ENCODE measurements at places on chromosomes 11 and 22.

- DNase-seq = no peak
Observed at GRCh38 chr22:35334004-35334403, 34.3 kb downstream of the TOM1 start.

DNA sequence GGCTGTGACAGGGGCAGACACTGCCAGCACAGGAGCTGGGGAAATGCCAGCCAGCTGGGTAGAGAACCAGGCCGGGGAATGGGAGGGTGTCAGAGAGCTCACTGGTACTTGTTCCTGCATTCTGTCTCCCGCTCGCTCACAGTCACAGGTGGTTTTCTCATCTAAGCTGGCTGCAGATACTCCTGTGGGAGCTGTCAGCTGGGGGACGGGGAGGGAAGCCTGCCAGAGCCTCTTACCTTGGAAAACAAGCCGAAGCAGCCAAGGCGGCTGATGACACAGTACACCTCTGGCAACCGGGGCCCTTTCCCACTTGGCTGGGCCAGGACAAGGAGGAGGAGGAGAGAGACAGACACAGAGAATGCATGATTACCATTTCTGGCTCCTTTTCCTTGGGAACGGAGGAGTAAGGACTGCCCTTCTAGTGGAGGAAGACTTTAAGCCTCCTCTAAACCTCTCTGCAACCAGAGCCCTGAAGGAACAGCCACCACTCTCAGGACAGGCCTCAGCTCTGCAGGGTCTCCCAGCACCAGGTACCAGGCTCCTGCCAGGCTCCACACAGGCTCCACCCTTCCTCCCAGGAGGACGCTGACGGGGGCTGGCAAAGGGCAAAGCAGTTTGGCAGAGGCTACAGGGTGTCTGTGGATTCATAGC, 25.1 kb downstream of the RPL27A start:
- no peak for DNase-seq

GRCh38 chr11:5923794-5924193, 18.3 kb upstream of the OR56A3 start:
- no peak for DNase-seq

DNA sequence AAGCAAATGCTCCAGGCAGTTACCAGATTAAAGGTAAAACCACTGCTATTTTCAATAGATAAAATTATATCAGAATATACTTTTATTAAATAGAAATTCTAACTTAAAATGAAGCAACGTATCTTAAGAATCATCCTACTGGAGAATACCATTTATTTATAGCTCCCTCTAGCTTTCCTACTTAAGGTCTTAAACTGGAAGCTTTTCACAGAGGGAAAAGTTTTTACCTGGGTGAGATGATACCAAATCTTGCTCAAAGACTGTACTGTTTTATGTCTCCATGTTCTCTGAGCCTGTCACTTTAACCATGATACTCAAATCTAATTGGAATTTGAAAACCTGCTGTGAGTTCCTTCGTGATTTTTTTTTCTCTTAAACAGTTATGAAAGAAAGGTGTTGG, 291.8 kb downstream of the AASDHPPT start:
- DNase-seq = no peak

DNA sequence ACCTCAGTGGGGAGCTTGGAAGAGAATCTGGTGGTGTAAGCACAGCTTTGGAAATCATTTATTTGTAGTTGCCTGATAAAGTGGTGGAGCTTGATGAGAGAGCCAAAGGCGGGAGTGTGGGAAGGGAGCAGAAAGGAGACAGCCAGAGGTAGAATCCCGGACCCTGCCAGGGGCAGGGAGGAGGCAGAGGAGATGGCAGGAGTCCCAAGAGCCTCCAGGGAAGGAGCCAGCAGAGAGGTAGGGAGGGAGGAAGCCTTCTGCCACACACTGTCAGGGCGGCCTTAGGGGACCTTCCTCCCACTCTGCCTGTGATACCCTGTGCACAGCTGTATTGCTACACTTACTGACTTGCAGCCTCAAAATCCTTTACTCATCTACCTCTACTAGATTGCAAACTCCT, 15.4 kb downstream of the SCUBE2 start:
- no peak for DNase-seq

DNA sequence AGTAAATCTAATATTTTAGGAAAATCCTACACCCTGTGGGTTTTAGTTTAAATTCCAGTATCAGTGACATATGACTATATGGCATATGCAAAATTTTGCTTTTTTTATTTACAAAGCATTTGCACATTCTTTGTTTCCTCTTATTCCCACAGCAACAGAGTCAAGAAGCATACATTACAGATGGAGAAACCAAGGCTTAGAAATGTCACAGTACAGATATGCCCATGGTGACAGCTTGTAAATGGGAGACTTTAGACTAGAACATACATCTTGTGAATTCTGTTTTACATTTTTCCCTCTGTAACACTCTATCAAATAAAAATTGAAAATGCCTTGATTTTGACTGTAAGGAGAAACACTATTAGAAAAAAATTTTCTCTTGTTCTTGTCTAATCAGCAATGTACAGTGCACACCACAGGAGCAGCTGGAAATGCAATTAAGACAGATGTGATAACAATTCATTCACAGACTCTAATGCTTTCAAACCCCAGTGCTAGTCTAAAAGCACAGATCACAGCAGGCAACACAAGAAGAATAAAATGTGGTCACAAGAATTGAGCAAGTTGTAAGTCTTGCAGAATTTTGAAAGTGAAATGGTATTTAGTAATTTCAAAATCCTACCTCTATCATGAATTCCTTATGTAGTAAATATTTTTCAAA, 375.9 kb downstream of the LUZP2 start:
- DNase-seq = no peak

DNA sequence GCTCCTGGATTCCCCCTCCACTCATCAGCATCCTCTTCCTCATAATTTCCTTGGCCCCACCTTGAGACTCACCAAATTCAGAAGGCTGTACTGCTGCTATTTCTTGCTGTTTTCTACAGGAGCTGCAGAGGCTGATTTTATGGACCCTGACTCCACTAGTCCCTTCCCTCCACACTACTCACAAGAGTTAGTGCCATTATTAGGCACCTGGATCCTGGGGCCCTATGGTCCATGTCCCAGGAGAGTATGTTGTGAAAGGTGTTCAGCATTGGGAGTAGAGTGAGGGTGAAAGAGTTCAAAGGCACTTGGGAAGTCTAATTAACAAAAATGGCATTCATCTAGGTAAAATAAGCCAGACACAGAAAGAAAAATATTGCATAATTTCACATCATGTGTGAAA, at the start of gene OR56A4:
OR56A4 (minus strand) TSS at position 101 of the 400 bp plus-strand sequence. CDS start 3,954 bp downstream, outside the sequence.
- DNase-seq = no peak

GRCh38 chr11:116636341-116636929, 136.4 kb downstream of the BUD13 start:
- DNase-seq = no peak

DNA sequence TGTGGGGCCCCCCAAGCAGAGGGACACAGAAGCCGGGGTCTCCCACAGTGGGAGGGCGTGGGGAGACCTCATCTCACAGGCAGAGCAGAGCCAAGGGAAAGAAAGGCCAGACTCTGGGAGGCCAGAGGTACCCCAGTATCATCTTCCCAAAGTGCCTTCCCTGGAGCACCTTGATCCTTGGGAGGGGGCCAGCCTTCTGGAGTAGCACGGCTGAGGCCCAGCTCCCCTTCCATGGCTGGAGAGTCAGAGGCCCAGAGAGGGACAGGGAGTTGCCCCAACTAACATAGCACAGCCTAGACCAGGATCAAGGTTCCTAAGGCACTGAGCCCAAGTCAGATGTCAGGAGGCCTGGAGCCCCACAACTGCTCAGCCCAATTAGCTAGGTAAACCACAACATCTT, 50.6 kb downstream of the ELFN2 start:
- DNase-seq = no peak

DNA sequence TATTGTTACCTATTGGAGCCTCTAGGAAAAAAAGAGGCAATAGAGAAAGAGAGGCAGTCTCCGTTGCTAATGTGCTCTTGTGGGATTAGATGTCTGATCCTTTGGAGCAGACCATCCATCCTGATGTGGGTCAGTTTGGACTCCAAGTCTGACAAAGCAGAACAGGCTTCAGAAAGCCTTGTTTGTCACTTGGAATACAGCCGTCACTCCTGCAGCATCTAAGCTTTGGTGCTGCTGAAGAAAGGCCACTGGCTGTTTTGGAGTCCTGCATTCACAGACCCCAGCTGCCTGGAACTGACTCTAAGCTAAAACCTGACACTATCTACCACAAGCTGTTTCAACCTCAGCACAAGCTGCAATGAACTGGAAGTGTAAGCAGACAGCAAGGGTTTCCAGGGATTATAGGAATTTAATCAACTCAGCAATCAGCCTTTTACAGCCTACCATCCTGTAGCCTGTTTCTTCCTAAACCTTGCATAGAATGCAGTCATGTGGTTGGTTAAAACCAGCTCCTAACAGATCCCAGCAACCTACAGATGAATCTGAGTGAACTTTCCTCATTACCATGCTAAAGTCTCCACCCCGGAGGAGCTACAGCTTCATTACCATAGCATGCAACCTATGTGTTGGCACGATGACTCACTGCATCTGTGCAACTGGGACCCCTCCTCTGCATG, 3.7 kb upstream of the PLAAT4 start:
- DNase-seq = no peak

DNA sequence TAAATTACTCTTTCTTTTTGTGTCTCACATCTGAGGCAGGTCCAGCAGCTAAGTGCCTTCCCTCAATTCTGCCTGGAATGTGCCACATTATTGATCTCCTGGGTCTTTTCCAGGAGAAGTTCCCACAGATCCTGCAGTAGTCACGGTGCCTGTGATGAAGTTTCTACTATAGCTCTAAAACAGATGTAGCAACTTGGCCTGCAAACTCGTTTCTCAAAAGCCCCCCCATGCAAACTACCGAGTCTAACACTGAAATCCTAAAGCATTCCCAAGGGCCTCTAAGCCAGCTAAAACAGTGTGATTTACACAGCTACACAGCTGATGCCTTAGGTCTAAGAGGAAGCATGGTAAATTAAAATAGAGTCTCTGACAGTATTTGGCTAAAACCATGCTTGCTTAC, 54.3 kb downstream of the DDI1 start:
- no peak for DNase-seq

GRCh38 chr11:28697920-28698827, 590.0 kb downstream of the METTL15 start:
- no peak for DNase-seq

DNA sequence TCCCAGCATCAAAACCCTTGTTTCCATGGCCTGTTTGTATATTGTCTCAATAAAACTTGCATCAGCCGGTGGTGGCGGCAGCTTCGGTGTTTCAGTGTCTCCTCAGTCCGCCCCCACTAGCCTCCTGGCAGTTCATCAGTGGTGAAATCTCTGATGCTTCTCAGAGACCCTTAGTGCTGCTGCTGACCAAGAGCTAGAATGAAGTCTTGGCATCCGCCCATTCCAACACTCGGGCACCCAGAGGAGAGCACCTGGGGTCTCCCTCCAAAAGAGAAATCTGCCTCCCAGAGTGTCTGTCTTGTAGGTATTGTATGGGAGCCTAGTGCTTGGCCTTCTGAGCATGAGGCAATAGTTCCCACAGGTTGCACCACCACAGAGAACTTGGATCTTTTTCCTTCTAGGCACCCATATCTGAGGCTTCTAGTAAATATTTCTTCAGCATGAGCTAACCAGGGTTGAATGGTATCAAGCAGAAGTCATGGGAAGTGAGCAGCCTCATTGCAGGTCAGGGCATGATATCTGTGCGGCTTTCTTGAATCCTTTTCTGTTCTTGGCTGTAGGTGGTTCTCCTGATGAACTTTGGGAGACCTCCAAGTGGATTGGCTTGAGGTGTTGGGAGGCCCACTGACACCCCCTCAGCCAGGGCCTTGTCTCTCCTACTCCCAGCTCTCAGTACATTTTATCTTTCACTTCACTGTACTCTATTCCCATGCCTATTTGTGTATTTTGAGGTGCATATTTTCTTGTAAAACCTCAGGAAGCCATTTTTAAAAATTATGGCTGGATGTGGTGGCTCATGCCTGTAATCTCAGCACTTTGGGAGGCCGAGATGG, 13.2 kb upstream of the AIFM3 start:
- no peak for DNase-seq

DNA sequence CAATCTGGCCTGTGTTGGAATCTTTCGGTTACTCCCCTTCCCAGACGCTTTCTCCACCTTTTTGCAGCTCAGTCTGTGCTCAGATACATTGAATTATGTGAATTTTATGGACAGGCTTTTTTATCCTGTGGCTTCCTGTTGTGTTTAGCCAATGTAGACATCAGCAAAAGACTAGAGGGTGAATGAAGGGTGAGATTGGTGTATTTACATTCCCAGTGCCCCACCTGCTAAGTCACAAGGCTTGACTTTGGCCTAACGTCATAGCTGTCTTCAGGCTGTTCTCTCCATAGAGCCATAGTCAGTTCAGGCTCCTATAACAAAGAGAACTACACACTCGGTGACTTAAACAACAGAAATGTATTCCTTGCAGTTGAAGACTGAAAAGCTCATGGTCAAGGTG, 97.5 kb upstream of the FSHB start:
- DNase-seq = no peak

DNA sequence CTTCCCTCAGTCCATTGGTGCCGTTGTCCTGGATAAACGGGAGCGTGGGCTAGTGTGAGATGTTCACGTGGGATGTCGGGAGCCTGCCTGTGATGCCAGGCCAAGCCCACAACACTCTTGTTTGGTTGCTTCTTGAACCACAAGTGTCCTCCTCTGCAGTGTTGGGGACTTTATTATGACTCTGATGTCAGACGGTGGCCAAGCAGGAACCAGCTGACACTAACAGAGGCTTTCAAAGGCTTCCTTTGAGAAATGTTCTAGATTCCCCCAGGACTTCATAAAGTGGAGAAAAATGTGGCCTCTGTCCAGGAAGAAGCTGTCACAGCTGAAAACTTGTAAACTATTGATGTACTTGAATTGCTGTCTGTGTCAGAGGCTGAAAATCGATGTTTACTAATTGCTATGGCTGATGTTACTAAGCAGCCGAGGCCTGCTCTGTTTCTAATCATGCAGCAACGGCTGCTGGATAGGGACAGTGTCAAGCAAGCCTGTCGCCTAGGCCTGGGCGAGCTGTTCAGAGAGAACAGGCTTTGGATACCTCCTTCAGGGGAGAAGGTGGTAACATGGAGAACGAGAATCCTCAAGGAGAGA, 131.7 kb downstream of the TBC1D22A start:
- DNase-seq = no peak

DNA sequence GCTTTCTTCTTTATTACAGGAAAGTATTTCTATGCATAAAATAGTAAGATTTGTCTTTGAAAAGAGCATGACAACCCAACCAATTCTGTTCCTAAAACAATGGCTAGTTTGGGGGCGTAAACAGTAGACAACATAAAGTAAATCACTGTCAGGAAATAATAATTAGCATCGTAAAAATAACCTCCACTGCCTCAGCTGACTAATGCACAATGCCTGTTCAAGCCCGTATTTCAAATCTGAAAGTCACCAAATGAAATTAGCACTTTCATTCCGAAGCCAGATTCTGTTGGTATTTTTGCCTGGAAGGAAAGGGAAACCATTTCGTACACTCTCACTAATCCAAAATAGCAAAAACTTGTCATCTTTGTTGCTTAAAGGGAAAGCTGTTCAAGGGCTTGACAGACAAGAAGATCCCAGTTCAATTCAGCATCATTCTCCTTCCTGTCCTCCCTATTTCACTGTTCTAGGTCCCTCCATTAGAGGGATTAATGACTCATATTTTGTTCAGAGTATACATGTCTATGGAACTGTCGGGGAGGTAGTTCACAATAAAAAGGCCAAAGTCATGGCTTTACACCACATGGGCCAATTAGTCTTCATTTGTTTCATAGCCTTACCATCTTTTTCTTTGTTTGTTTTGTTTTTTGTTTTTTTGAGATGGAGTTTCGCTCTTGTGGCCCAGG, 154.7 kb downstream of the CADM1 start:
- peak; percentile 0 for DNase-seq

- no peak for DNase-seq
Observed at GRCh38 chr11:11866203-11866602, 24.4 kb downstream of the USP47 start.

- DNase-seq = peak; percentile 81
Observed at GRCh38 chr22:30485362-30485988, 13.7 kb upstream of the SEC14L3 start.

Measured in H54 (cell line).